ENCODE measurements at places on chromosomes 6 and 20.
A peak's percentile ranks its signal among the peaks of the same experiment; 100 is the strongest.

GRCh38 chr6:53042112-53042511 lies 23.1 kb upstream of the FBXO9 start:
- H3K36me3 ChIP-seq = peaks cover 24% of the 10 kb centered on the region
- DNase-seq = no peak
- H3K27ac ChIP-seq = no peak overlapping the region
- H3K4me3 ChIP-seq = no peak overlapping the region
- H3K4me1 ChIP-seq = peaks cover 2% of the 10 kb centered on the region

- H3K36me3 ChIP-seq = no peaks in the 10 kb centered on the region
- no peaks in the 10 kb centered on the region for H3K4me1 ChIP-seq
- H3K4me3 ChIP-seq = no peak overlapping the region
- no peaks in the 10 kb centered on the region for H3K27me3 ChIP-seq
Observed at GRCh38 chr20:21798384-21798783, 92.9 kb downstream of the PAX1 start.

GRCh38 chr6:75124983-75125382 lies 80.9 kb downstream of the COL12A1 start:
- no peaks in the 10 kb centered on the region for H3K27me3 ChIP-seq
- no peaks in the 10 kb centered on the region for H3K4me1 ChIP-seq
- no peaks in the 10 kb centered on the region for H3K36me3 ChIP-seq
- H3K4me3 ChIP-seq = no peak overlapping the region
- DNase-seq = no peak

- no peak overlapping the region for H3K27ac ChIP-seq
- DNase-seq = no peak
- H3K27me3 ChIP-seq = peaks cover 38% of the 10 kb centered on the region
- no peaks in the 10 kb centered on the region for H3K4me1 ChIP-seq
- no peaks in the 10 kb centered on the region for H3K36me3 ChIP-seq
- no peak overlapping the region for H3K4me3 ChIP-seq
Observed at GRCh38 chr6:43399932-43400487, 27.3 kb upstream of the ABCC10 start.

GRCh38 chr20:21166801-21167200 lies 40.9 kb downstream of the KIZ start:
- peak; percentile 42 for DNase-seq
- peaks cover 21% of the 10 kb centered on the region for H3K36me3 ChIP-seq
- H3K27me3 ChIP-seq = no peaks in the 10 kb centered on the region
- peak overlapping the region; percentile 90 for H3K27ac ChIP-seq
- H3K4me1 ChIP-seq = peaks cover 23% of the 10 kb centered on the region

DNA sequence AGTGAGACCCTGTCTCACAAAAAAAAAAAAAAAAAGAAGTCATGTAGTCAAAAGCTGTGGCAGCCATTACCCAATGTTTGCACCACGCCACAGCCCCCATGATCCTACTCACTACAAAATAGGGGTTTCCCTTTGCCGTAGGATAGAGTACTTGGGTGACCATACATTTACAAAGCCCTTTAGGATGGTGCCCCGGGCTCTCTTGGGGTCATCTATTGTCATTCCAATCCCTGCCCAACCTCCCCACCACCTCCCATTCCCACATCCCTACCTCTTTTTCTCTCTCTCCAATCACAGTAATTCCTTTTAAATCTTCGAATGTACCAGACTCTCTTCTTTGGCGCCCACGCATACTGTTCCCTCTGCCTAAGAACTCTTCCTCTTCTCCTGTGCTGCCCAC lies 74.6 kb downstream of the KIAA0319 start:
- H3K27me3 ChIP-seq = peaks cover 2% of the 10 kb centered on the region
- H3K4me1 ChIP-seq = no peaks in the 10 kb centered on the region
- no peak overlapping the region for H3K4me3 ChIP-seq
- no peak overlapping the region for H3K27ac ChIP-seq
- DNase-seq = no peak

- no peaks in the 10 kb centered on the region for H3K4me1 ChIP-seq
- H3K27me3 ChIP-seq = peaks cover 6% of the 10 kb centered on the region
- no peak for DNase-seq
- H3K4me3 ChIP-seq = no peak overlapping the region
- H3K27ac ChIP-seq = no peak overlapping the region
- no peaks in the 10 kb centered on the region for H3K36me3 ChIP-seq
Observed at GRCh38 chr20:24727795-24728194, 221.3 kb upstream of the CST7 start.

DNA sequence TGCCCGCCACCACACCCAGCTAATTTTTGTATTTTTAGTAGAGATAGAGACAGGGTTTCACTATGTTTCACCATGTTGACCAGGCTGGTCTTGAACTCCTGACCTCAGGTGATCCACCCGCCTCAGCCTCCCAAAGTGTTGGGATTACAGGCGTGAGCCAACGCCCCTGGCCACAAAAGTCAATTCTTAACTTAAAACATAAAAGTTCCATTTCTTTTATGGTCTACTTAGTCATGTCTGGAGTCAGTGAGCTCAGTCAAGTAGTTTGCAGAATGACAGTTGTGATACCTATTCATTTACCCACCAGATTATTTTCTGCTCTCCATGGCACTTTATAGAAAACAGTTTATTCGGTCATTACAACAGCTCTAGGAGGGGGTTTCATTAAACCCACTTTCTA lies 103.1 kb upstream of the ESR1 start:
- H3K27me3 ChIP-seq = peaks cover 4% of the 10 kb centered on the region
- no peak overlapping the region for H3K4me3 ChIP-seq
- peaks cover 37% of the 10 kb centered on the region for H3K4me1 ChIP-seq
- no peak for DNase-seq
- no peak overlapping the region for H3K27ac ChIP-seq

- no peaks in the 10 kb centered on the region for H3K4me1 ChIP-seq
- H3K36me3 ChIP-seq = no peaks in the 10 kb centered on the region
- H3K27ac ChIP-seq = no peak overlapping the region
- H3K27me3 ChIP-seq = peaks cover 4% of the 10 kb centered on the region
- no peak for DNase-seq
Observed at GRCh38 chr6:147077251-147077650, 127.0 kb upstream of the STXBP5 start.

- peaks cover 37% of the 10 kb centered on the region for H3K4me1 ChIP-seq
- DNase-seq = no peak
- H3K27ac ChIP-seq = no peak overlapping the region
- H3K36me3 ChIP-seq = peaks cover 25% of the 10 kb centered on the region
- H3K4me3 ChIP-seq = no peak overlapping the region
Observed at GRCh38 chr6:71292001-71292400, 3.4 kb downstream of the OGFRL1 start.

DNA sequence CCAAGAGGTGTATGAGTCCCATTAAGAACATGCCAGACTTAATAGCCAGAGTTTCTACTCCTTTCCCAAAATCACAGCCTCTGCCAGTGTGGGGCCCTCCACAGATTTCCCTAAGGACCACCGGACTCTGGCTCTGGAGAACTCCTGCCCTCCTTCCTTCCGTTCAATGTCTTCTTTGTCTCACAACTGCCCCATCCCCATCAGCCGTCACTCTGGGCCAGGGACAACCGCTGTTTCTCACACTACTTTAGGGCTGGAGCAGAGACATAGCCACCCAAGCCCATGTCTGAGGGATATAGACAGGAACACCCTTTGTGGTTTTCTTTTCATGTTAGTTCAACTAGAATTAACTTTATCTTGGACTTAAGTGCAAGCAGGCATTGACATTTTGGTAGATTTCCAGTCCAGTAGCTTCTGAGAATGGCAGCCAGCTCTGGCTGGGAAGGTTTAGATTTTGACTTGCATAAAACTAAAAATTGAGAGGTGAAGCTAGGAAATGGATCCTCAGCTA lies 6.7 kb upstream of the ACSS1 start:
- DNase-seq = no peak
- peaks cover 66% of the 10 kb centered on the region for H3K27me3 ChIP-seq
- H3K4me3 ChIP-seq = no peak overlapping the region
- no peaks in the 10 kb centered on the region for H3K36me3 ChIP-seq
- peaks cover 5% of the 10 kb centered on the region for H3K4me1 ChIP-seq

- no peaks in the 10 kb centered on the region for H3K27me3 ChIP-seq
- no peak for DNase-seq
- no peaks in the 10 kb centered on the region for H3K4me1 ChIP-seq
- H3K27ac ChIP-seq = no peak overlapping the region
- H3K4me3 ChIP-seq = no peak overlapping the region
Observed at GRCh38 chr6:116827561-116828240, 1.2 kb downstream of the GPRC6A start.

DNA sequence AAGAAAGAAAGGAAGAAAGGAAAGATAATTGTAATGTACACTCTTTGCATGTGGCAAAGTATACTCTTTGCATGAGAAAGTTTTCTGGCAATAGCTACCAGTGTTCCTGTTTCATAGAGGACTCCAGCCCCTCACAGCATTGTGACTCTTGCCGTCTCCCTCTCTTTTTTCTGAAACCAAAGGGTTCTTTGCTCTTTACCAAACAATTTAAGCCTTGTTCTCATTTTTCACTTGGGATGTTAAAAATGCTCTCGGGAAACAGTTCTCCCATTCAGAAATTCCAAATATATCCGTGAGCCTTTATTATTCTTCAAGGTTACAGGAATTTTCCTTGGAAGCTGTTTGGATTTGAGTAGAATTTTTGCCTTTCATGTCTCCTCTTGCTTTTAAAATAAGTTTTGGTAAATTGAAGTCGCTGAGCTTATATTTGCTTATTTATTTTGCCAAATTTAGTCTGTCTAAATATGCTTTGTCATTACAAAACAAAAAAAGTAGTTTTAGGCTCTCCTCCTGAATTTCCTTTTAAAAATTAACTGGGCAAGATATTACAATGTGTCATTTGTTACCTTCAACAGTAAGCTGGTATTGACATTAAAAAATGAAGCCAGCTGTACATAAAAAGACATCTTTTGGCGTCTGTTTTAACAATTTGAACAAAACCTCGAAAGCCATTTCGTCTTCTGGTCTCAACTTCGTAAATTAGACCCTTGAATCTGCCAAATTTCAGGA lies 103.8 kb upstream of the ARMC2 start:
- no peak overlapping the region for H3K4me3 ChIP-seq
- no peak for DNase-seq
- H3K27ac ChIP-seq = no peak overlapping the region
- no peaks in the 10 kb centered on the region for H3K4me1 ChIP-seq
- peaks cover 40% of the 10 kb centered on the region for H3K27me3 ChIP-seq

- H3K27ac ChIP-seq = no peak overlapping the region
- H3K36me3 ChIP-seq = no peaks in the 10 kb centered on the region
- DNase-seq = no peak
- H3K27me3 ChIP-seq = peaks cover 7% of the 10 kb centered on the region
- no peaks in the 10 kb centered on the region for H3K4me1 ChIP-seq
- no peak overlapping the region for H3K4me3 ChIP-seq
Observed at GRCh38 chr6:1190366-1190765, 121.5 kb upstream of the FOXQ1 start.

GRCh38 chr20:4949833-4950178 lies 51.5 kb downstream of the SLC23A2 start:
- no peak for DNase-seq
- H3K4me3 ChIP-seq = no peak overlapping the region
- no peak overlapping the region for H3K27ac ChIP-seq
- H3K27me3 ChIP-seq = no peaks in the 10 kb centered on the region
- H3K36me3 ChIP-seq = peaks cover 27% of the 10 kb centered on the region

GRCh38 chr20:20463933-20464374 lies 96.0 kb downstream of the INSM1 start:
- H3K4me1 ChIP-seq = peaks cover 3% of the 10 kb centered on the region
- no peak overlapping the region for H3K4me3 ChIP-seq
- peaks cover 2% of the 10 kb centered on the region for H3K36me3 ChIP-seq
- DNase-seq = no peak
- no peaks in the 10 kb centered on the region for H3K27me3 ChIP-seq

DNA sequence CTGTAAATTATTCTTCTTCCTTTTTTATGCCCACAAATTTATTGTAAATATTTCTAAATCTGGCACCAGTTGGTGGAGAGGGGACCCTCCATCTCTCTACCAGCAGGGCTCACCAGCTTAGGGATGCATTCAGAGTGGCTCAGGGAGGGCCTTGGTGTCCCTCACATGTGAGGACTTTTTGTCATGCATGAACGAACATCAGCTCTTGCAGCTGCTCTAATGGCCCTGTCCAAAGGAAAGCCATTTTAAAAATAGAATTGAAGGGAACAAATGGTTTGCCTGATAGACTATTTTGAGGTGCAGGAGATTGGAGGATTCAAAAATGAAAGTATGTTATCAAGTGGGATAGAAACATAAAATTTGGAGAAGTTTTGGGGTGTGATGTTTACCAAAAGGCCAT lies 37.5 kb upstream of the KLHL31 start:
- no peaks in the 10 kb centered on the region for H3K36me3 ChIP-seq
- no peak overlapping the region for H3K4me3 ChIP-seq
- no peak for DNase-seq
- H3K27me3 ChIP-seq = peaks cover 3% of the 10 kb centered on the region

- H3K27ac ChIP-seq = no peak overlapping the region
- DNase-seq = no peak
- H3K4me1 ChIP-seq = peaks cover 59% of the 10 kb centered on the region
- H3K27me3 ChIP-seq = no peaks in the 10 kb centered on the region
Observed at GRCh38 chr20:50565383-50565782, 55.2 kb downstream of the PTPN1 start.

DNA sequence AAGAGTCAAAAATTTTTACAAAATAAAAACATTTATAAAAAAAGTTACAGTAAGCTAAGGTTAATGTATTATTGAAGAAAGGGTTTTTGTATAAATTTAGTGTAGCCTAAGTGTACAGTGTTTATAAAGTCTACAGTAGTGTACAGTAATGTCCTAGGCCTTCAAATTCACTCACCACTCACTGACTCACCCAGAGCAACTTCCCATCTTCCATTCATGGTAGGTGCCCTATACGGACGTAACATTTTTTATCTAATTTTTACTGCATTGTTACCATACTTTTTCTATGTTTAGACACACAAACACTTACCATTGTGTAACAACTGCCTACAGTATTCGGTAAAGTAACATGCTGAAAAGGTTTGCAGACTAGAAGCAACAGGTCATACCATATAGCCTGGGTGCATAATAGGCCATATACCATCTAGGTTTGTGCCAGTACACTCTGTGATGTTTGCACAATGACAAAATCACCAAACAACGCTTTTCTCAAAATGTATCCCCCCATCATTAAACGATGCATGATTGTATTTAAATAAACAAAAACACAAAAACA lies 6.0 kb downstream of the MTFR2 start:
- H3K4me3 ChIP-seq = no peak overlapping the region
- no peak for DNase-seq
- H3K36me3 ChIP-seq = peaks cover 56% of the 10 kb centered on the region
- no peaks in the 10 kb centered on the region for H3K27me3 ChIP-seq
- H3K4me1 ChIP-seq = peaks cover 25% of the 10 kb centered on the region

DNA sequence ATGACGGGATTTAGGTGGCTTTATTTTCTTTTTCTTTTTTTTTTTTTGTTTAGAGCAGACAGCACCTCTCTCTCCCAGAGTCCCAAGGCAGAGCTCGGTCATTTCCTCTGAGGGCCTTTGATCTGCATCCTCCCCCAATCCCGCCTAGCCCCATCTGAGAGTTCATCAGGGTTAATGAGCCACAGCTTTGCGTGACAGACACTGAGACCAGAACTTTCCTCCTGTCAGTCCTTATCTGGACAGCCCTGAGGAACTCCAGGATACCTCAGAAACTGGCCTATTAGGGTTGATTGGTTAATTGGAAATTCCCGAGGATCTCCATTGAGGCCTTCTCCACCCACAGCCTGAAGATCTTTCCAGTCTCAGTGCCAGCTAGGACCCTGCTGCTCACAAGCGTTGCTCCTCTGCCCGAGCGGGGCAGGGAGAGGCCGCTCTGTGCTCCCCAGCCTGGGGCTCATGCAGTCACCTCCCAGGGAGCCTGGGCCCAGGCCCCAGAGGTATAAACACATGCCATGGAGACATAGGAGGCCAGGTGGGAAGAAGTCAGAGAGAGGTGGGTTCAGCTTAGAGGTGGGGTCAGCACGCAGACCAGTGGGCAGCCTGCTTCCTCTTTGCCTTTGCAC lies 1.4 kb upstream of the LRRN4 start:
- no peak for DNase-seq
- peaks cover 6% of the 10 kb centered on the region for H3K4me1 ChIP-seq
- H3K27ac ChIP-seq = no peak overlapping the region
- peaks cover 74% of the 10 kb centered on the region for H3K27me3 ChIP-seq
- H3K4me3 ChIP-seq = no peak overlapping the region

Data from activated naive CD4-positive, alpha-beta T cell treated with anti-CD3 and anti-CD28 coated beads, Interleukin-2, amount 10 ng/mL, durations not matched to agents 7 days and 5 days (primary cell).